ENCODE measurements at places on chromosomes 2 and 18.

DNA sequence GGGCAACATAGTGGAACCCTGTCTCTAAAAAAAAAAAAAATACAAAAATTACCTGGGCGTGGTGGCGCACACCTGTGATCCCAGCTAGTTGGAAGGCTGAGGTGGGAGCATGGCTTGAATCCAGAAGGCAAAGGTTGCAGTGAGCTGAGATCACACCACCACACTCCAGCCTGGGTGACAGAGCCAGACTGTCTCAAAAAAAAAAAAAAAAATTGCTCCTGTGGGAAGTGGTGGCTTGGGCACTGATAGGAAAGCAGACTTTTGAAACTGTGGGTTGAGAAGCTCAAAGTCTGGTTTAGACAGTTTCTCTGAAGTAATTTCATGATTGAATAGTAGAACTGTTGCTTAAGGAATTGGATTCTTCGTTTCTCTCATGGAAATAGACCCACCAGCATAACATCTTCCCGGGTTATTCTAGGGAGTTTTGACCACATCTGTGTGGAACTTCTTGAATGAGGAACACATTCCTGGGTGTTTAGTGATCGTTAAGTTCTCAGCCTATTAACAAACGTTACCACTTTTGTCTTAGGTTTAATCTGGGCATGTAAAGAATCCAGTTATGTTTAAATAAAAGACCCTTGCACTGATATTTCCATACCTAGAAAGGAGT, 33.5 kb downstream of the GRHL1 start:
- DNase-seq, result no peak

- DNase-seq, result peak; percentile 17
Measured at GRCh38 chr2:70716131-70716743, 51.8 kb downstream of the ADD2 start.

DNA sequence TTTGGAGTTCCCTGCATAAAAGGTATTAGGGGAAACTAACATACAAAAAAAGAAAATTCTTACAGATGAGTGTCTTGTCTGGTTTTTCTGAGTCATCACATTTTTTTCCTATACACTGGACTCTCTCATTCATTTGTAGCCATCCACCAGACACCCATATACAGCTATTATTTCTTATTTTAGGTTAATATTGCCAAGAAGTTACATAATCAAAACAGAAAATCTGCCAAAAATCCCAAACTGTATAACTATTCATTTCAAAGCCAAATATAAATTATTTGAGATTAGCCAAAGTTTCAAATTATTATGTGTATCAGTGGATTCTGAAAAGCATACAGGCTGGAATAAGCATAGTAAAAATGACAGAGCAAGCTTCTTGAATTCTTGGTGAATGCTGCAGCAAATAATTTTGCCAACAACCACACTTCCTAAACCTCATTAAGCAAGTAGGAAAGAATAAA, 191.2 kb downstream of the NCKAP5 start:
- no peak for DNase-seq

- no peak for DNase-seq
Measured at GRCh38 chr2:12918835-12919445, 202.2 kb downstream of the TRIB2 start.

GRCh38 chr2:220555961-220556630, 928.7 kb downstream of the SLC4A3 start:
- DNase-seq, result no peak

DNA sequence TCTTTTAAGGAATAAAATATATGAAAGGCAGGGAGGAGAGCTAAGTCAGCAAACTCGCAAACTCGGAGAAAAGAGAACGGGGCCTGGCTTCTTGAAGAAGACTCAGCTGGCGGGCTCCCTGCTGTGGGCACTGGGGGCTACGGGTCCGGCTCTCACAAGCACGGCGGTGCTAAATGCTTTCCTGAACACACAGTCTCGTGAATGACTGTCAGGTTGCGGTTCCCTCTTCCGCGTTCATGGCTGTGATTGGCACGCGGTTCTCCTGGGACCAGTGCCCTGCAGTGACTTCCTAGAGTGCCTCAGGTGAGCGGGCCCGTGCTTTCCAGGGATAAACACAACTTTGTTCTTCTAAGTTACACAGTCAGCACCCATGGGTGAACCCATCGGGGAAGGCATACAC, 208.4 kb downstream of the HDAC4 start:
- DNase-seq, result no peak

DNA sequence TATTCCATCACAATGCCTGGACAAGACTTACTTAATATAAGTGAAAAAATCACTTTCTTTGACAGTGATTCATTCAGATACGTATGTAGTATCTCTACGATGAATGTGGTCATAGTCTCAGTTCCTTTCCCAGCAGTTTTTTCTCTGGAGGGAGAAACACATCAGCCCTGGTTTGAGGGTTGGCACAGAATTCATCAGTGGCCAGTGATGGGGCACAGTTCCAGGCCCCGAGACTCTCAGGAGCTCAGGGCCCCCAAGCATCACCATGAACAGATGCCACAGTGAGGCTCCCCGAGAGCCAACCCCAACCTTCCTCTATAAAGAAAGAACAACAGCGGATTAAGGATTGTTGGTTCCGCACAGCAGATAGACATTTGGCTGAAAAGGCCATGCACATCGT, 12.5 kb downstream of the PRKAG3 start:
- no peak for DNase-seq

DNA sequence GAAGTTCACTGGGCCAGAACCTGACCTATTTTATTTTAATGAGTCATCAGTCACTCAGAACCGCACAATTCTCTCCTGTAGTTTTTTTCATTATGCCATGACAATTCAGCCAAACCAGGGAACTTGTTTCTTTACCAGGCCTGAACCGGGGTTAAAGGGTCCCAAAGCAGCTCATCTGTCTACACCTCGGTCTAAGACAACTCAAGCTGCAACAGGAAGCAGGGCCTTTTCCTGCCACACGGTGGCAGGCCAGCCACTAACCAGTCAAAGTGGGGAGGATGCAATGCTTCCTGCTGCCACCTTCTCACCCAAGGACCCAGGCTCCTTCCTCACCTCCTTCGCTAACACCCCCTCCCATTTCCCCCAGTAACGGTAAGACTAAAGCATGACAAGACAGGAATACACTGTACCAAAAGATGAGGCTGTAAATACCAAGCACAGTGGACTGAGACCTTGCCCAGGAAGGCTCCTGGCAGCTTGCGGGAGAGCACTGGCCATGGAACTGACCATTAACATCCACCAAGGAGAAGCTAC, 56.7 kb upstream of the ACKR3 start:
- peak; percentile 33 for DNase-seq

- no peak for DNase-seq
Measured at GRCh38 chr2:163887182-163887581, 151.4 kb upstream of the FIGN start.

- DNase-seq, result peak; percentile 64
Measured at GRCh38 chr2:179253226-179253625, 11.4 kb downstream of the SESTD1 start.
